ENCODE measurements at places on chromosomes 13 and 19.

GRCh38 chr13:24699541-24699940 is 19.3 kb downstream of the ATP12A start:
- DNase-seq: no peak

- DNase-seq: no peak
These were observed 60.6 kb upstream of the SERP2 start for GRCh38 chr13:44312834-44313551.

- no peak for DNase-seq
These were observed 2.6 kb upstream of the JUNB start for GRCh38 chr19:12788682-12789097.

GRCh38 chr19:42349378-42350107 is 24.1 kb downstream of the MEGF8 start:
- no peak for DNase-seq

DNA sequence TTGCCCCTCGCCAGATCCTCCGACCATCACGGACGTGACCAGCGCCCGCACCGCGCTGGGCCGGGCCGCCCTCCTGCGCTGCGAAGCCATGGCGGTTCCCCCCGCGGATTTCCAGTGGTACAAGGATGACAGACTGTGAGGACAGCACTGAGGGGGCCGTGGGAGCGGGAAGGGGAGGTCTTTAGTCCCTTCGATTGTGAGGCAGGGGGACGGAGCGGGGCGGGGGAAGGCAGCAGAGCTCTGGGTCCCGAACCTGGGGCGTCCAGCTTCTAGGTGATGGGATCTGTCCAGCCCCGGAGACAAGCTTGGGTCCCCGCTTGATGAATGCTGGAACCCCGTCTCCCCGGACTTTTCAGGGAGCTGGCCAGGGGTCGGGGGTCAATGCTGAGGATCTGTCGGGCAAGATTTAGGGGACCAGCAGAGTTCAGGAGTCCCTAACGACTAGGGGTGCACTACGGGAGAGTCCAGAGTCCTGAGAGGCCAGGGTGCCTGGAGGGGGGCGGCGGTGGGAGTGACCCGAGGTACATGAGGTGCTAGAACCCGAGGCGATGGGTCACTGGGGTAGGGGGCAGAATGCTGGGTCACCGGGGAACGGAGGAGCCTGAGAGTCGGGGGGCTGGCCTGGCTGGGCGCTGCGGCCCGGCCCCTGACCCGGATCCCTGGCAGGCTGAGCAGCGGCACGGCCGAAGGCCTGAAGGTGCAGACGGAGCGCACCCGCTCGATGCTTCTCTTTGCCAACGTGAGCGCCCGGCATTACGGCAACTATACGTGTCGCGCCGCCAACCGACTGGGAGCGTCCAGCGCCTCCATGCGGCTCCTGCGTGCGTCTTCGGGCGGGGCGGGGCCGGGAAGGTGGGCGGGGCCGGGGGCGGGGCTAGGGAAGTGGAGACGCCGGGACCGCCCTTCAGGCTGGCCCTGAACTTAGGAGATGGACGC is 14.6 kb downstream of the VSIG10L start:
- DNase-seq: no peak
